ENCODE measurements at places on chromosomes 2 and 18.

GRCh38 chr2:191167766-191168165, 17.0 kb upstream of the STAT4 start:
- no peak for DNase-seq

DNA sequence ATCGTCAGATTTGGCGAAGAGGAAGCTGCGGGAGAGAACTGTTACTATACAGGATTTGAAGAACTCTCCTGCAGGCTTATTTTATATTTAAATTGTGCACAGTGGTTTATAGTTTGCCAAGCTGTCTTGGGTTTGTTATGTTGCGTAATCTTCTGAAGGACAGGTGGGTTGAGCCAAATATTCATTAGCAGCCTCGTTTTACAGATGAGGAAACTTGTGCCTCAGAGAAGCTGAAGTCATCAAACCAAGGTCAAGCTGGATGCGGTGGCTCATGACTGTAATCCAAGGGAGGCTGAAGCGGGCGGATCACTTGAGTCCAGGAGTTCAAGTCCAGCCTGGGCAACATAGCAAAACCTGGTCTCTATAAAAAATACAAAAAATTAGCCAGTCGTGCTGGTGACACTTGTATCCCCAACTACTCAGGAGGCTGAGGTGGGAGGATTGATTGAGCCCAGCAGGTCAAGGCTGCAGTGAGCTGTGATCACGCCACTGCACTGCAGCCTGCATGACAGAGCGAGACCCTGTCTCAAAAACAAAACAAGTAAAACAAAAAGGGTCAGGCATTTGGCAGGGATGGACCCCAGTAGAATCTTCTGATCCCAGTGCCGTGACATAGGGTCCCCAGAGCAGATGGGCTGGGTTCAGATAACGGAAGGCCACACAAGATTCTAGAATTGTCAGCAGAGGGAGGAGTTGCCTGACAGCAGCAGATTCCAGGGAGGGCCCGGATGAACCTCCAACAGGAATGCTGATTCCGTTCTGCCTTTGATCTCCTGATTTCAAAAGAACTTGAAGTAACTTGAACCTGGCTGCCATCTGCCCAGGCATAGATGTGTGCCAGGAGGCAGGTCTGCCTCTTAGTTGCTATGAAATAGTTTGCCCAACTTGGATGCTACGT, 50.6 kb downstream of the SH3BP4 start:
- DNase-seq, result no peak

DNA sequence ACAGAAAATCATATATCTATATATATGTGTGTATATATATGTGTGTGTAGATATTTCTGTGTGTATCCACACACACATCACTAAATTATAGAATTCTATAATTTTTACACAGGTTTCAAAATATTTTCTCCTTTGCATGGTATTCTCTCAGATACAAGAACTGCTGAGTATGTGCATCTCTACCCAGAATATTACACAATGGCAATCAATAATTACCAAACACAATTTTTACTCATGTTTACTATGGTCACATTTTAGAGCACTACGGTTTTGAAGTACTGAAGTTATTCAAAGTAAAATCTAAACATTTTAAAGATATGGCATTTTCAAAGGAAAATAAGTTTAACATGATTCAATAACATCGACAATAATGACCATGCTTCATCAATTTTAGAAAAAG, 258.5 kb downstream of the PAX3 start:
- no peak for DNase-seq

GRCh38 chr18:79573921-79574491, 105.6 kb upstream of the CTDP1 start:
- no peak for DNase-seq
